ENCODE measurements at places on chromosomes 2 and 18. TPM values are rescaled to one million over a fixed set of nuclear protein-coding genes. Genes with fewer than 3 reads are reported as not detected.

RNF144A gene
- polyA plus RNA-seq: 15.5 TPM

FLACC1 gene
- polyA plus RNA-seq: 1.6 TPM

DNA sequence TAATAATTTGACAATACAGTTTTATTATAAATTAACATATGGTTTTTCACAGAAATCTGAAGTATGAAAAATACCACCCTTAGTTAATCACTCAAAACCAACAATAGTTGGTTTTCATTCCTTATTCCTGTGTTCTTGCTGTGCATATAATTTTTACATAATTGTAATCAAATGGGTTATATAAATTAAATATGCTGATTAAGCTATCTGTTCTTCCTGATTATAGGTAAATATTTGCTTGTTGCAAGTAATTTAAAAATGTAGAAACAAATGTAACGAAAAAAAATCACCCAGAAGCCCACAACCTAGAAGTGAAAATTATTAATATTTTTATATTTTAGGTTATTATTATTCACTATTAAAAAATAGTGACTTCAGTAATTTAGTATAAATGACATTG lies 98.3 kb downstream of the ZNF804A start:
- no peak for DNase-seq

D2HGDH gene
- polyA plus RNA-seq: 2.7 TPM

- no peak for DNase-seq
Measured at GRCh38 chr2:200810252-200810997, 1.3 kb upstream of the BZW1 start.

GRCh38 chr2:161163440-161163839 lies 3.2 kb downstream of the TANK start:
- no peak for DNase-seq

- DNase-seq: no peak
Measured at GRCh38 chr2:19739256-19739655, 162.5 kb downstream of the TTC32 start.

Data from naive thymus-derived CD8-positive, alpha-beta T cell (primary cell).